Skeletal muscle cell (primary cell): ENCODE measurements at places on chromosomes 2 and 18.

GRCh38 chr18:27017901-27018500 is 152.5 kb upstream of the AQP4 start:
- DNase-seq, result no peak

- DNase-seq, result no peak
Measured at GRCh38 chr18:59810735-59811520, 88.9 kb upstream of the PMAIP1 start.

DNA sequence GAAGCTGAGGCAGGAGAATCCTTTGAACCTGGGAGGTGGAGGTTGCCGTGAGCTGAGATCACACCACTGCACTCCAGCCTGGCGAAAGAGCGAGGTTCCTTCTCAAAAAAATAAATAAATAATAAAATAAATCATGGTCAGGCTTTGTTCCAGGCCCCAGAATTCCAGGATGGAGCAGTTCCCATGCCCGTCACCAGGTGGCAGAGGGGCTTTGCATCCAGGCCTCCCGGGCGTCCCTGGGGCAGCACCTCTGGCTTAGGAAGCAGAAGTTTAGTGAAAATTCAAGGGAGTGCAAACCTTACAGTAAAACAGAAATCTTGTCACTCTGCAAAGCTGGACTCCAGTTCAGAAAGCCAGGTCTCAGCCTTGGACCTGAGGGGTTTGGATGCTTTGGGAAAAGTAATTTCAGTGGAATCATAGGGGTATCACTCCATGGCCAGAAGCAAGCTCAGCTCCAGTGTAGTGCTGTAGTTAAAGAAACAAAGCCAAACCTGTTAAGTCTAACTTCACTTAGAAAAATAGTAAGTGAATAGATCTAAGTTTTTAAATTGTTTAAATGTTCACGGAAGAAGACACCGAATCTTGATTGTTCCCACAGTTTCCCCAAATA is 512.7 kb downstream of the CMPK2 start:
- DNase-seq, result no peak

DNA sequence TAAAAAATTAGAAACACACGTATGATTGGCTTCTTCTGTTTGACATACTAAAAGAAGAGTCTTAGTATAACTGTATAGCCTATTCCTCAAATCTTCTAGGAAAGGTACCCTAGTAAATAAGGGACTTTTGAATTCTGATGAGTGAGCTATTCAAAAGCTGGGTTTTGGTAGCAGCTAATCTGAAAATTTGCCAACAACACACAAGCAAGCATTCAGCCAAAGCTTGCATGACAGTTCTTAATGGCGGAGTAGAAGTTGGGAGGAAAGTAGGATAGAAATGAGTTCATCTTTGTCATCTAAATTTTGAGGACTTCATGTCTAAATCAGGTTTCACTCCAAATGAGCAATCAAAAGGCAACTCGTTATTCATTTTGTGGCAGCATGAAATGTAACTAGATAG is 813.0 kb downstream of the MBD2 start:
- DNase-seq, result no peak

DNA sequence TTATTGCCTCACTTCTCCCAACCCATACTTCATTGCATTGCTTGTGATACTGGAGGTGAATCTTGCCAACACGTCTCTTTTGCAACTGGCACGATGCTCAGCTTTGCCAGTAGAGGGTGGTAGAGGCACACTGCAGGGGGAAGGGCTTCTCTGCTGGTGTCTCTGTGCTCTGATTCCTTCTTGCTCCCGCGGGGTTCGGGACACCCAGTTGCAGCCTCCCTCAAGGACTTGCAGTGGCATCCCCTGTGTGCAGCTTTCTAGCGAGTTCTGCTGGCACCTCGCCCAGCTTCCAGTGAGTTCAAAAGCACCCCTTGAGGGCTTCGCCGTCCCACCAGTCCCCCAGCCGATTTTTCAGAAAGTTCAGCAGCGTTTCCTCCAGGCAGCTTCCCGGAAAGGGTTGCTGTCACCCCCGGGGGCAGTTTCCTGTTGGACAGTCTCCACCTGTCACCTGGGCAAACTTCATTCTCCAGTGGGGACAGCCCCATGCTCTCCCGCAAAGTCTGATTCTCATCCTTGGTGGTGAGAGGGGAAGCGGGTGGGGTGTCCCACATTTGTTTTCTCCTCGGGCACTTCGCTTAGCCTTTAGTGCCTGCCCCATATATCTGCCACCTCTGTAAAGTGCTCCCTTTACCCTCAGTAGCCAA is 35.4 kb upstream of the EN1 start:
- peak; percentile 16 for DNase-seq

DNA sequence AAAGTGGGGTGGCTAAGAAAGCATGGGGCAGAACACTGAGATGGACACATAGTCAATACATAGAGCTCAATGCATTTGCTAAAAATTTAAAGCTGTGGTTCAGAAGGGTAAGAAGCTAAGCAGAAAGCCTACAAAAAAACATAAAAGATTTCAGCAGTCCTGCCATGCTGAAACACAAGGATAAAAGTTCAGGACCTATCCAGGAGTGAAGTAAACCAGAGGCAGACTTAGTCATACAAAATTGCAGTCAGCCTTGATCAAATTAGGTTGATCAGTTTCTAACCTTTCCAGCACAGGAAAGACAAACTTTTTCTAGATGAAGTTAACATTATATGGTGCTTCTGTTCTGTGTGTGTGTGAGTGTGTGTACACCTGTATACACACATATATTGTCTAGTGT is 120.8 kb upstream of the RBMS1 start:
- DNase-seq, result no peak

DNA sequence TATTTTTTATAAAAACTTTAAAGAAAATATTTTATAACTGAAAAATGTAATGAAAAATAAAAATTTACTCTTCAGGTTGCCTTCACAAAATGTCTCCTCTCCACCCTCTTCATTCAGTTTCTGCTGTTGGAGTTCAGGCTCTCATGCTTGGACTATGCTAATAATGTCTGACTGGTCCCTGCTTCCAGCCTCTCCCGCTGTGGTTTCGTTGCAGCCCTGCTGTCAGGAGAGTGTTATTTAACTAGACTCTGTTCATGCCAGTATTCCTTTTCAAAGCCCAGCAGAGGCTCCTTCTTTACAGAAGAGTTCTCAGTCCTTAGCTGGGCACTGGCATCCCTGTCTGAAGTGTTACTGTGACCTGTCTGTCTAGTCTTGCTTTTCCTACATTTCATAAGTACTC is 40.4 kb downstream of the CLIP4 start:
- DNase-seq, result no peak

DNA sequence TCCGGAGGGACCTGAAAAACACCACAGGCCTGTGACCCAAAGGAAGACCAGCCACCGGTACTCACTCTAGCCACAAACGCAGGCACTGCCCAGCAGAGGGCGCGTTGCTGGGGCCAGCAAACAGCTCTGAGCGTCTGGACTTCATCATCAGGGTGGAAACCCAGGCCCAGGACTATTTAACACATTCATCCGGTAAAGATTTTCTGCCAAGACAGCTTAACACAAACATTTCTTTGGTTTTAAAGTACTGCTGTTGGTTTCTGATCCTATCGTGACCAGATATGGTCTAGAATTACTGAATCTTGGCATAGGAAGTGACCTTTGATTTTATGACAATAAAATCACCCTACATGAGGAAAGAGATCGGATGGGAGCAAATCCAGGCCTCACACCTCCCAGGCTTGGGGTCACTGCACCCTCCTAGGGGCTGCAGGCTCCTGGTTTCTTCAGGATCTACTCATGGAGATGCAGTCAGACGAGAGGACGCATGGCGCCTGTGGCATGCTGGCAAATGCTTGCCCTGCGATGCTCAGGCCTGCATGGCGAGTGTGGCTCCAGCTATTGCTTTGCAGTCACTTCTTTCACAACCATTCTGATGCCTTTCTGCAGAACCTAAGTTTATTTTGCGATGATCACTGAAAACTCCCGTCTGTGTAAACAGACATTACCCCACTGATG is 130.4 kb downstream of the COL4A4 start:
- no peak for DNase-seq

- no peak for DNase-seq
Measured at GRCh38 chr18:5294113-5294456, 1.4 kb downstream of the ZBTB14 start.

DNA sequence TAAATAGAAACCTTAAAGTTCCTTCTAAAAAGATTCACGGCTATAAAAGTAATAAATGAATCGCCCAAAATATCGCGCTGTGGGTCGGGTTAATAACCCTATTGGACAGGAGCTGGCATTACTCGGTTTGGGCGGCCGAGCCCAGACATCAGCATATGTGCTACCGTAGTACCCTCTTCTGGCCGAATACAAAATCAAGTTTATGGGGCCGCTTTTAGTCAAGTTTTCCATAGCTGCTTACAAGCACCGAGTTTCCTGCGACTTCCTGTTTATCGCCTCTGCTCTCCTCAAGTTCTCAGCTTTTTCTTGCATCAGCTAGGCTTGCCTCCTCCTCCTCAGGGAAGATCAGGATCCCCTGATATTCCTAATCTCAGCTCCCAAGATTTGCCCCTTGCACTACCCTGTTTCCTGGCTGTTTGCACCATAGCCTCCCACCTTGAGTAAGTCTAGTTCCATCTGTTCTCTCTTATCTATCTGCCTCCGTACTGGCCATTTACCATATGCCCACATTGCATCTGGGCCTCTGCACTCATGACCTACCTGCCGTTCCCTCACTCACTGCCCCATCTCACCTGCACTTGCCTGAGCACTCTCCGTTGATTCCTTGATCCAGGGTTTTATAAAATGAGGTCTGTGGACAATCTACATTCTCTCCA is 56.1 kb downstream of the SLC35F5 start:
- DNase-seq, result no peak

DNA sequence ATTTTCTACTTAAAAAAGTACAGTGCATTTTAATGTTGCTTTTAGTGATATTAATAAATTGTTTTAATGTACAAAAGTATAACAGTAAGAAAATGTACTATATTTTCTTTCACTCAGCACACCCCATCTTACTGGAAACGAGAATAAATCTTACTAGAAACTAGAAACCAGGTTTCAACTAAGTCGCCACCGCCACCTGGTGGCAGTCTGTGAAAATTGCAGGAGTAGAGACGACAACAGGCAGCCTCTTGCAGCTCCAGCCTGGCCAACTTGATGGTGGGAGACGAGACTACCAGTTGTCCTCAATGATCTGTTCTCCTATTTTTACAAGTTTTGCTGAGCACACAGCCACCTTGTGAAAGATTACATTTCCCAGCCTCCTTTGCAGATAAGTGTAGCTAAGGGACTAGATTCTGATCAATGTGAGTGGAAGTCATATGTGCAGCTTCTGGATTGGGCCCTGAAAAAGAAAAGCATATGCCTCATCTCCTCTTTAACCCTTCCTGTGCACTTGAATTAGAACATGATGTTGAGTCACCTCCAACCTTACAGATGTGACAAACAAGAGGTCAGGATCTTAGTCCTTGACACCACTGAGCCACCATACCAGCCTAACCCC is 8.7 kb downstream of the OTOF start:
- no peak for DNase-seq

DNA sequence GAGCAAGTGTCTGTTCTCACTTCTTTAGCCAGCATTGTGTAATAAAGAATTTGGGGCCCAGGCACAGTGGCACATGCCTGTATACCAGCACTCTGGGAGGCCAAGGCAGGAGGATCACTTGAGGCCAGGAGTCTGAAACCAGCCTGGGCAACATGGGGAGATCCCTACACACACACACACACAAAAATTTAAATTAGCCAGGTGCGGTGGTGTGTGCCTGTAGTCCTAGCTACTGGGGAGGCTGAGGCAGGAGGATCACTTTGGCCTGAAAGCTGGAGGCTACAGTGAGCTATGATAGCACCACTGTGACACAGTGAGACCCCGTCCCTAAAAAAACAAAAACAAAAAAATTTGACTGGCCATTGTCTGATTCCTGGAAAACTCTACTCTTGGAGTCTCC is 8.3 kb downstream of the REV1 start:
- no peak for DNase-seq
